ENCODE measurements at places on chromosomes 5 and 9. TPM values are rescaled to one million over a fixed set of nuclear protein-coding genes. Genes with fewer than 3 reads are reported as not detected.

CDH6 gene
- 10.8 TPM for total RNA-seq

GRCh38 chr5:139141446-139142204 is 56.5 kb downstream of the SIL1 start:
- DNase-seq: peak; percentile 37

OR1L1 gene
- total RNA-seq: not detected

GRCh38 chr5:122896598-122897282 is 51.3 kb downstream of the SNX24 start:
- DNase-seq: peak; percentile 36

PCDHA4 gene
- 5.7 TPM for total RNA-seq

DNA sequence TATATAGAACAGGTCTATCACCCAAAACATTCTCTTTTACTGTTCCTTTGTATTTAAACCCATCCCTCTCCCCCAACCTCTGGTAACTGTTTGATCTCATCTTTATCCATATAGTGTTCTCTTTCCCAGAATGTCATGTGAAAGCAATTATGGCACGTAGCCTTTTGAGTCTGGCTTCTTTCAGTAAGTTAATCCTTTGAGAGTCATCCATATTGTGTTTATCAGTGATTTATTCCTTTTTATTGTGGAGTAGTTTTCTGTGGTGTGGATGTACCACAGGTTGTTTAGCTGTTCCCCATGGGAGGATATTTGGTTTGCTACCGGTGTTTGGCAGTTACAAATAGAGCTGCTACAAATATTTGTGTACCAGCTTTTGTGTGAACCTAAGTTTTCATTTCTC is 38.0 kb downstream of the HMGXB3 start:
- no peak for DNase-seq

C5orf63 gene
- 2.0 TPM for total RNA-seq

SLC23A1 gene
- not detected for total RNA-seq

DNA sequence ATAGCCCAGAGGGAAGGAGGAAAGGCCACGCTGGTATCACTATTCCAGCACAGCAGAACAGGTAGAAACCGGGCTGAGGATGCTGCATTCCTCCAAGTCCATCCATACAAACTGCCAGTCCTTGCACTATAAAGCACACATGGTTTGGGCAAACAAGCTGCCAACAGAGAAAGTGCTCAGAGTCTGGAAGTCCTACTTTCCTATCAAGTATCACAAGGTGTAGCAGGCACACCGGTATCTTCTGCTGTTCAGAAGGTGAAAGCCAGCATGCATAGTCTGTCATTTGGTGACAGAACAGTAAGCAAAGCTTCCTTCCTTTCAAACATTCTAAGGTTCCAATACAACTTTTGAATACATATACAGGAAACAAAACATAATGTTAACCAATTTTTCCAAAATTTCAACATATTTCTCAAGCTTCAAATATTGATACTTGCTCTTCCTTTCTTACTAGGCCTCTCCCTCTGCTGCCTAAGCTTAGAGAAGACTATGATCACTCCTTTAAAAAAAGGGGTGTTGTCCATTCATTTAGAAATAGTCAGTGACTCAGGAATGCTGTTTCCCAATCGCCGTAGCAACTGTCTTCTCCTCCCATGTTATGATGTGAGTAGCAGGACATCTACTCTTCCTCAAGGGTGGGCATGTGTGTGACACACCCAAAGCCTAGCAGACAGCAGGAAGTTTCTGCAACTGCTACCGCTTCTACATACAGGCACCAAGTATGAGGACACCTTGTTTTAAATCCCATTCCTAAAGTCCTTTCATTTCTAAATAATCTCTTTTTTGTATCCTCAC is 14.7 kb downstream of the DIAPH1 start:
- peak; percentile 52 for DNase-seq

GRCh38 chr9:15426019-15426418 is 3.3 kb downstream of the SNAPC3 start:
- no peak for DNase-seq

GRCh38 chr5:174723979-174724483 is 351 bp upstream of the MSX2 start:
- no peak for DNase-seq

DNA sequence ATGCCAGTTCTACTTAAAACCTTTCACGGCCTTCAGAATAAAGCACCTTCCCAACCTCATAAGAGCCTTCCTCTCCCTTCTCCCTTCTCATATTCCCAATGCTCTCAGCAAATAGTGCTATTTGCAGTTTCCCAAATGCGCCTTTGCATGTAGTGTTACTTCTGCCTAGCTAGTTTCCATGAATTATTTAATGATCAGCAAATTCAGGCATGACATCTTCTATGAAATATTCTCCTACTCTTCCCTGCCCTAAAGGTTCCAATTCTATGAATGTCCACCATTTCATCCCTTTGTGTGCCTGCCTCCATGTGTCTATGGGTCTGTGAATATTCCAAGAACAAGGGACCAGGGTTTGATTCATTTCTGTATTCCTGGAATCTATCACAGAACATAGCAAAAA is 98.8 kb upstream of the NR5A1 start:
- no peak for DNase-seq

UBE2R2 gene
- total RNA-seq: 24.5 TPM

- no peak for DNase-seq
These were observed 7.4 kb upstream of the KIAA1958 start for GRCh38 chr9:112479221-112479620.

DNA sequence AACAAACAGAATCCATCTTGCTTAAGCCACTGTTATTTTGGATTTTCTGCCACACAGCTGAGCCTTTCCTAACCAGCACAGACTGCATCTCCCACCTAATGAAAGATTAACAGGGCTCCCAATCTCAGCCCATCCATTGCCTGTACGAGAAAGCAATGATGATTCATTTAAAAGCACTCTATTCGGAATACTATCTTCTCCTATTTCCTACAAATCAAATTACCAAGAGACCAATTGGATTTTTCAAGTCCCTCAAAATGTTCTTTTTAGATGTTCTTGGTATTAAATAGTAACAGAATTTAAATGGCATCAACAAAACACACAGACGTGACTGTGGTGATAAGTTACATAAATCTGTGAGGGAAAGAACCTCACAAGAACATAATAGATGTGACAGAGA is 324.1 kb downstream of the AGTPBP1 start:
- DNase-seq: no peak

DNA sequence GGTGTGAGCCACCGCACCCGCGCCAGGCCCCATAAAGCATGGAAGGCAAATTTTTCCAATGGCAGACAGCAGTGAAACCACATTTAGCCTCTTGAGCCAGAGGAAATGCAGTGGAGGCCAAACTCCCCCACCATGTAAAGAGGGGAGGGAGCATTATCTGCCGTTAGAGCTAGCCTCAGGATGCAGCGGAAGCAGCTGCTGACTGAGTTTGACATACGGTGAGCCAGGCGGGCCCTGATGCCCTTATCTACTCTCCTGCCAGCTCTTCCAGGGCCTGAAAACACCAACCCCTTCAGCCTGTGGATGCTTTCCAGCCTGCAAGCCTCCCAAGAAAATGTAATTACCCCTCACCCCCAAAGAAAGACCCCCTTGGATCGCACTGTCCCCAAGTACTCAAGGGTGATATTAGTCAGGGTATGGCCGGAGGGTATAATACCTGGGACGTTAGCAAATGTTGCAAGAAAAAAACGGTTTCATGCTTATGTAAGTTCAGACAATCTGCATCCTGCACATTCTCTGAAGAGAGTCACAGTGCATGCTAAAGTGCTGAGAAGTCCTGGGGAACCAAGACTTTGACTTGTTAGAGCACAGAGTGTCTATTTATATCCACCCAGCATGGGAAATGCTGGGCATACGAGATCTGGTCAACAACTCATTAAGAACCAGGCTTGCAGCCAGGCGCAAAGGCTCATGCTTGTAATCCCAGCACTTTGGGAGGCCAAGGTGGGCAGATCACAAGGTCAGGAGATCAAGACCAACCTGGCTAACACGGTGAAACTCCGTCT is 11.3 kb upstream of the GGTA1 start:
- DNase-seq: no peak

NAIP gene
- 29.6 TPM for total RNA-seq

GRCh38 chr9:88258601-88259000 is 120.3 kb upstream of the SPATA31C2 start:
- peak; percentile 8 for DNase-seq

DNA sequence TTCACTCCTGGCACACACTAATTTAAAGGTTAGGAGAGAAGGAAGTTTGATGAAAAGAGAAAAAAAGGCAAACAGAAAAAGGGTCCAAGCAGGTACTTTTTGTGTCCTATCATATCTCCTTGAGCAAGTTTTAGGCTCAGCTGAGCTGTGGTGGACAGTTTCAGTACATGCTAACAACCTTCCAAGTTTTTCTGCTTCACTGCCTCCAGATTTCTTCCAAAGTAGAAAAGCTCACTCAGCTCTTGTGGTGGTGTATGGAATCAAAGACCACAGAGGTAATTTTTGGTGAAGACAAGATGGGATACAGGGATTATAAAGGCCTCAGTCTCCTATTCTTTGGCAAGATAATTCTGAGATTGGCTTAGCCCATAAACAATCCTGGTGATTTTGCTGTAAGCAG is 921.8 kb downstream of the NR2F1-AS1 start:
- no peak for DNase-seq

GRCh38 chr5:201672-202071 is 10.4 kb downstream of the LRRC14B start:
- no peak for DNase-seq

DNA sequence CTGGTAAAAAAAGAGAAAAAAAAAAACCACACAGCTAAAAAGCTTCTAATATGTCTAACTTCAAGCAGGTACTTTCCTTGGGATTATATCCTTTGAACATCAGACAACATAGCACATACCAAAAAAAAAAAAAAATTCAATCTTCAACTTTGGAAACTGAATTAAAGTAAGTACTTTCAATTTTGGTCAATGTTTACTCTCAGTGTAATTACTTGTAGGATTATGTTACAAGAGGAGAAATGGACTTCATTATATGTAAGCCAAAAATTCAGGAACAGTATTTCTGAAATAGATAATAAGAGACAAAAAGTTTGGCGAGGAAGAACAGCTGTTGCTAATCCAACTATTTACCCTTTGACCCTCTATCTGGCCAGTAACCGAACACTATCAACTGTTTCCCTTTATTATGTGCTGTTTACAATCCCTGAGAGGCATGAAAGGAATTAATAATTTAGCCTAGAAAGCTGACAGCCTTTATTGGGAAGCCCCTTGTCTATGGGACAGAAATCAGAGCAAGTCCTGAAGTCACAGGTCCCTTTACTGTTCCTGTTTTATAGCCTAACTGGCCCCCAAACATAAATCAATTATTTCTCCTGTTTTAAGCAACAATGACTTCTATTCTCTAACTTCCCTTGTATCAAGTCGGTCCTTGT is 46.6 kb downstream of the NR6A1 start:
- DNase-seq: no peak

CCNO gene
- total RNA-seq: not detected

DNA sequence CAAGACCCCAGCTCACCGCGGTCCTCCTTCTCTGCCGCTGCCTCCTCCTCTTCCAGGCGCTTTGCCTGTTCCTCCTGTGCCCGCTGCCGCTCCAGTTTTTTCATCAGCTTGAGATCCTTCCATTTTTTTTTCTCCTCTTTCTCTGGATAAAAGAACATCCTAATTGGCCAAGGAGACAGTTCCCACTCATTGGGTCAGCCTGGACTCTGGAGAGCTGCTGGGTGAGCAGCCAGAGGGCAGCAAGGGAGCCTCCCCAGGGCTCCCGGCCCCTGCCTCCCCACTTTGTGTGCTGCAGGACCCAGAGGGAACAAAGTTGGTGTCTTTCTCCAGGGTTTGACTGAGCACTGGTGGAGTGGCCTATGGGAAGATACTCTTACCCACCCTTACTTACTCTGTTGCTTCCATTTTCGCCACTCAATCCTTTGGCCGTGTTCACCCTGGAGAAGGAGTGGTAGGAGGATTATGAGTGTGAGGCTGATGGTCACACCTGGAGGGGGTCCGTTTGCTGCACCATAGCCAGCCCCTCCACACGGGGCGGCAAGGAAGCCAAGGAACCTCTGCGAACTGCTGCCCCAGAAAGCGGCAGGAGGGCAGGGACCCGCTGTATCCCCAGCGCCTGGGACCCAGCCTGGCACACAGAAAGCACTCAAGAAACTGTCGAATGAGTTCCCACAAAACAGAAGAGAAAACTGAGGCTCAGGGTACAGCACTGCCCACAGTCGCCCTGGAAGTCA is 708 bp downstream of the SPOUT1 start:
- no peak for DNase-seq

CDX1 gene
- total RNA-seq: not detected

GABRB2 gene
- total RNA-seq: 3.7 TPM

MORN5 gene
- total RNA-seq: not detected

- DNase-seq: no peak
These were observed 395.9 kb upstream of the CDH9 start for GRCh38 chr5:27434335-27434734.

DNA sequence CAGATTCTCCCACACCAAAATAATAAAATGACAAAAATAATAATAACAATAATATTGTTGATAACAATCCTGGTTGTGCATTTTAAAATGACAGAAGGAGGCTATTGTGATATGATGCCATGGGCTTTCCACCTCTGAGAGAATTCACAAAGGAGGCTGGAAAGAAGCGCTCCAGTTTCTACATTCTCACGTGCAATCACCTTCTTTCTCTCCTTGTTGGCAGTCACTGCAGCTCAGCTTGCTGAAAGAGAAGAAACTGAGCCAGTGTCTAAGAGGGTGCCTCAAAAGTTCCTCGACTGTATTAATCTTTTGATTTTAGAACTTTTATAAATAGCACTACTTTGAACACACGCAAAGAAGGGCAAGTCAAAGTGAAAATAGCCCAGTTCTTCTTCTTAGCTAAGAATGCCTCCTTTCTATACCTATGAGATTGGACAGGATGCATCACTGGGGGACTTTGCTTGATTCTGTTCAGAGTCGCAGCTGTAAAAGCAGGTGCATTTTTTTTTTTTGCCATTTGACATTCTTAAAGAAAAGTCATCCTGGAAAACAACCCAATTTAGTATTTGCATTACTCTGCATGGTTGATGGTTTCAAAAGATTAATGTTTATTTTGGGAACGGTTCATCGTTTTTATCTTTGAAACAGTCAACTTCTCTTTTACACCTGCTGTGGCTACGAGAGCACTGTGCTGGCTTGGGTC is 12.4 kb upstream of the SUB1 start:
- DNase-seq: no peak

PAPPA gene
- total RNA-seq: 1.0 TPM

- DNase-seq: no peak
These were observed 181.1 kb upstream of the MEF2C start for GRCh38 chr5:89064054-89064453.

PCDHB7 gene
- total RNA-seq: 7.1 TPM

SLC4A9 gene
- not detected for total RNA-seq

CCDC127 gene
- total RNA-seq: 4.6 TPM

DNA sequence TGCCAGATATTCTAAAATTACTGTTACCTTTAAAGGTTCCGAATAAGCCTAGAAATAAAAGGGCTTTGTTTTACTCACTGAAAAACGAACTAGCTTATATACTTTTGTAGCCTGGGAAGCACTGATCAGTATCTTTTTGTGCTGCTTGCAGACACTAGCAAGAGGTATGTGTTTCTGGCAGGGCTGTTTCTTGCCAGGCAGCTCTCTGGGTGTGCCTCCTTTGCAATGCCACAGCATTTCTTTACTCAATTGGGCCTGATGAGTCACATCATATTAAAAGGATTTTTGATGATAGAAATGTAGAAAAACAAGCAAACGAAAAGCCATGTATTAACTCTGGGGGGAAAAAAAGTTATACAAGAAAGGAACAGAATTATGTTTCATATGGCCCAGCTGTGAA is 35.6 kb downstream of the CD180 start:
- no peak for DNase-seq
